AG09319 (cell line): ENCODE measurements at places on chromosomes 7 and 10.

- DNase-seq, result no peak
Observed at GRCh38 chr10:103929381-103929921, 11.5 kb upstream of the STN1 start.

DNA sequence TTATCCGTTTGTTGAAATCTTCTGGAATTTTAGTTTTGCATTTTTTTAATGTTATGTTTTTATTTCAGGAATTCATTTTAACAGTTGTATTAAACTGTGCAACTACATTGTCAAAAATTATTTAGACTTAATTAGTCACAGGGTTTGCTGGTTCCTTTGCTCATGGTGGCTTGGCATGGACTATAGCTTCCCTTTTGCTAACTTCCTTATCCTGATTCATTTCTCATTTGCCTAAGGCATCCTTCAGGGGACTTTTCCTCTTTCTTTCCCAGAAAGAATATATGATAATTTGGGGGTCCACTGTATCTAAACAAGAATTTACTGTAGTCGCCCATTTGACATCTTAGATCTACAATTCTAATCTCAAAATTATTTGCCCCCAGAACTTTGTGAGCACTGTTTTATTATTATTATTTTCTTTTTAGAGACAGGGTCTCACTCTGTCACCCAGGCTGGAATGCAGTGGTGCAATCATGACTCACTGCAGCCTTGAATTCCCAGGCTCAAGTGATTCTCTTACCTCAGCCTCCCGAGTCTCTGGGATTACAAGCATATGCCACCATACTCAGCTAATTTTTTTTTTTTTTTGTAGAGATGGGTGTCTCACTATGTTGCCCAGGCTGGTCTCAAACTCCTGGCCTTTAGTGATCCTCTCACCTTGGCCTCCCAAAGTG lies 13.9 kb downstream of the FIGNL1 start:
- DNase-seq, result no peak

- DNase-seq, result no peak
Observed at GRCh38 chr7:158541346-158542010, 46.1 kb downstream of the PTPRN2 start.

DNA sequence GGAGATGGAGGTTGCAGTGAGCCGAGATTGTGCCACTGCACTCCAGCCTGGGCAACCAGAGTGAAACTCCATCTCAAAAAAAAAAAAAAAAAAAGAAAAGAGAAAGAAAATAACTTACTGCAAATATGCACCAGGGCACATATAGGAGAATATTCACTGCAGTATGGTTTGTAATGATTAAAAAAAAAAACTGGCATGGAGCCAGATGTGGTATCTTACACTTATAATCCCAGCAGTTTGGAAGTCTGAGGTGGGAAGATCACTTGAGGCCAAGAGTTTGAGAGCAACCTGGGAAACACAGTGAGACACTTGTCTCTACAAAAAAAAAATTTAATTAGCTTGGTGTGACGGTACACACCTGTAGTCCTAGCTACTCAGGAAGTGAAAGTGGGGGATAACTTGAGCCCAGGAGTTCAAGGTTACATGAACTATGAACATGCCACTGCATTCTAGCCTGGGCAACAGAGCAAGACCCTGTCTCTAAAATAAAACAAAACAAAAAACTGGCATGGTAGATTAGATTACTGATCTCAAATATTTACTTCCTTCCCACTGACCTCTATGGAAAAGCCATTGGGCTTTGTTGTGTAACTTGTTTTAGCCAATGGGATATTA lies 85.6 kb downstream of the MICU1 start:
- DNase-seq, result no peak

- DNase-seq, result no peak
Observed at GRCh38 chr10:74491014-74491413, 335.4 kb upstream of the KAT6B start.

DNA sequence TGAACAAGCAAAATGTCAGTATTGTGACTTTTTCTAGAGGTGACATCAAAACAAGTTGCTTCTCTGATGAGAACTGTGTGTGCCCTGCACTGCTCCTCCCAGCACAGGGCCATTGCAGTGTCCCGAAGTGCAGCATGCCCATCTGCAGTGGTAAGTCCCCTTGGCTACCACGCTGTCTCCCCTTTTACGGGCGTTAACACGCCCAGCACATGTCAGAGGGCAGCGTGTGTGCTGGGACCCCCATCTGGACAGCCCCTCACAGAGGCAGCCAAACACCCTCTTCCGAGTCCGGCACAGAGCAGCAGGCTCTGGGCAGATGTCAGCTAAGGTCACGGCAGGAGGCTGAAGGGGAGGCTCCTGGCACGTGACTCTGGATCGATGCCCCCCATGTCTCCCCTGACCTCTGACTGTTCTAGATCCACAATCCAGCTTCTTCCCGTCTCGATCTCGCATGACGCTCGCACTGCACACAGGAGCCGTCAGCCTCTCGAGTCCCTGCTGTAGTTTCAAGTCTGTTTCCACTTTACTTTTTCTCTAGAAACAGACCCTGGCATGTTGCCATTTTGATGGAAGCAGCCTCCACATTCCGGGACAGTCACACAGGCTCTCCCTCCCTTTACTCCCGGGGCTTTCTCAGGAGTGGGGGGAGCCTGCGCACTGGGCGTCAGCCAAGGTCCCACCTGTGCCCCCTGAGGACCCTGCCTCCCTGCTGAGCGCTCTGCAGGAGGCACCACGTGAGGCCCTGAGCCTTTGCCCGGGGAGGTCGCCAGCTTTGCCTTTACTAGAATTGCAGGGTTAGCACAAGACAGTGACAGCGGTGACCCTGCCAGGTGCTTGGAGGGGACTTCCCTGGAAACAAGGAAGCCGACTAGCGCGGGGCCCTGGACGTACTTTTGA lies 133.8 kb downstream of the TCERG1L start:
- DNase-seq, result no peak

DNA sequence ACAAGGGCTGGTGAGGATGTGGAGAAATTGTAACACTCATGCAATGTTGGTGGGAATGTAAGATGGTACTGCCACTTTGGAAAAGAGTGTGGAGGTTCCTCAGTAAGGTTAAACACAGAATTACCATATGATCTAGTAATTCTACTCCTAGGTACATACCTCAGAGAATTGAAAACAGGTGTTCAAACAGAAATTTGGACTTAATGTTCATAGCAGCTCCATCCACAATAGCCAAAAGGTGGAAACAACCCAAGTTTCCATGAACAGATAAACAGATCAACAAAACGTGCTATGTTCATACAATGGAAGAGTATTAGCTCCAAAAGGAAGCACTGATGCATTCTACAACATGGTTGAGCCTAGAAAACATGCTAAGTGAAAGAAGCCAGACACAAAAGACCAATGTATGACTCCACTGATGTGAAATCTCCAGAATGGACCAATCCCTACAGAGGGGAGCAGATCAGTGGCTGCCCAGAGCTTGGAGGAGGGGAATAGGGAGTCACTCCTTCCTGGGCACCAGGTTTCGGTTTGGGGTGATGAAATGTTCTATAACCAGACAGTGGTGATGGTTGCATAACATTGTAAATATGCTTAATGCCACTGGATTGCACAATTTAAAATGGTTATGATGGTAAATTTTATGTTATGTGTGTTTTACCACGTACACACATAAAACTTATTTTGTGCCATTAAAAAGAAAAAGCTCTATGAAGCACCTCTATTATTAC lies 5.7 kb upstream of the WDR86 start:
- no peak for DNase-seq

DNA sequence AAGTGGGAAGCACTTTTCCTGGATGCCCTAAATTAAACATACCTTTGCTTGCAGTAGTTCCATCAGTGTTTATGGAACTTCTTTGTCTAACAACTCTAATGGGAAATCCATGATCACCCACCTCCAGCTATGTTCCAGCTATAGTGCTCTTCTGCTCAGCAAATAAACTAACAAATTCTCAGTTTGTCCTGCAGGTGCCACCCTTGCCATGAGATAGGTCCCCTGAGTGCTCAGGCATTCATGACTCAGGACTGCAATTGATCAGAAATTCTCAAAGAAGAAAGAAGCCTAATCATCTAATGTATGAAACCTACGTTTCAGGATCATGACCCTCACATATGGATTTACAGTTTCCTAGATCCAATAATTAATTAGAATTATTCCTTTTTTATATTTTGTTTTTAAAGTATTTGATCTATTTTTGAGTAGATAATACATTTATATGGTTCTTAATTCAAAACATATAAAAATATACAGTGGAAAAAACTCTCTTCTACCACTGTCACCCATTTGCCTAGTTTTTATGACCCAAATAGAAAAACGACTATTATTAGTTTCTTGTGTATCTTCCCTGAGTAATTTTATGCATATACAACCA lies 48.7 kb upstream of the DYNC1I1 start:
- DNase-seq, result peak; percentile 27

- no peak for DNase-seq
Observed at GRCh38 chr10:113713640-113713982, 33.9 kb downstream of the CASP7 start.

- DNase-seq, result no peak
Observed at GRCh38 chr7:119197877-119198527, 973.5 kb downstream of the ANKRD7 start.

DNA sequence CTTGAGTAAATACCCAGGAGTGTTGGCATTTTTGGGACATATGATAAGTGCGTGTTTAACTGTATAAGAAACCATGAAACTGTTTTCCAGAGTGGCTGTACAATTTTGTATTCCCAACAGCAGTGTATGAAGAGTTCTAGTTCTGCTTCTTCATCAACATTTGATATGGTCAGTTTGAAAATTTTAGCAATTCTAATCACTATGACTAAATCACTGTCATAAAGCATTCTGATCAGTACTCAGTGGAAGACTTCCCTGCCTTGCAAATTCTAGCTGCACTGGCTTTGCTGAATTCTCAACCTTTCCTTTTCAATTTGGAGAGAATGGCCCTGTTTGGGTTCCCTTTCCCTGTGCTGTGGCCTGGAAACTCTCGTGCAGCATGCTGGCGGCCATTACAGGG lies 18.6 kb upstream of the FAM221A start:
- no peak for DNase-seq

DNA sequence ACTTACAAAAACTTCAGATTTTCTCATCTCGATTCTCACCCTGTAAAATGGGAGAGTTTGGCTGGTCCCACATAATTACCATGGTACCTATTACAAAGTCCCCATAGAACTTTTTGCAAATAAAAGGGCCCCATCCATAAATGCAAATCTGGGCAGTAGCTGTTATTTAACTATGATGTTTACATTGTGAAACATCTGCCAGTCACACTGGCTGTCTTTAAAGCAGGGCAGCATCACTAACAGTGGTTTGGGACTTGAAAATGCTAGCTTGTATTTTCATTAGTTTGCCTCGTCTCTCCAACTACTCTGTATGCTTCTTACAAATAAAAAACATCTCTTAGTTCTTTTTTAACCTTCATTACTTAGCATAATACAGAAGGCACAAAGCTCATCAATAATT lies 240.7 kb downstream of the FZD1 start:
- no peak for DNase-seq

GRCh38 chr10:101397140-101397539 lies 43.2 kb downstream of the BTRC start:
- DNase-seq, result peak; percentile 71

DNA sequence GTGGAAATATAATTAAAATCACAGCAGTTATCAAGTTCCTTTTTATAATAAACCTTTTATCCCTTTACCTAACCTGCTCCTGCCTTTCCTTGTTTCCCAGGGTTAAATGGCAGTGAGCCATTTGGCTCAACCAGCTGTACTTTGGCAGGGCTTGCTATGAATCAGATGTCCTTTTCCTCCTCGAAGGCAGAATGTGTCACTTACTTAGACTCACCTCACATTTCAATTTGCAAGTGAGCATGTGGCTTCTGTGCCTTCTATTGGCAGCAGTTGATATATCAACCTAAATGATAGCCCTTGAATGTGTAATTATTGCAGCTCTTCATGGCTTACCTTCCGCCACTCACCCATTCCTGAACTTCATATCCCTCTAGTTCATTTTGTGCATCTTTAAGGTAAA lies 301.7 kb downstream of the CSTF2T start:
- DNase-seq, result peak; percentile 18

DNA sequence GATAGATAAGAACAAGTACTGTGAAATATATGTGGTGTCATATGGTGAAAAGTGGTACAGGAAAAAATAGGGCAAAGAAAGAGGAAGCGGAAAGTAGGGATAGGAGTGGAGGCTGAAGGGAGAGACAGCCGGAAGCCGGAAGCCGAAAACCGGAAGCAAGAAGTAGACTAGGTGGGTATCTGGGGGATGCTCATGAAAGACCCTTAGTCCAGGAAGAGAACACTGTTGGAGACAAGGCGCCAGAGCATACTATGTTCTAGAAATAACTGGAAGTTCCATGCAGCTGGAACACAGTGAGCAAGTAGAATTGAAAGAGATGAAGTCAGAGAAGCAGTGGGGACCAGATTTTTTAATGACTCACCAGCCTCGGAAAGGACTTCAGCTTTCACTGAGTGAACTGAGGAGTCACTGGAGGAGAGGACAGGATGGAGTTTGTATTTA lies 22.5 kb downstream of the ST8SIA6 start:
- no peak for DNase-seq

- no peak for DNase-seq
Observed at GRCh38 chr7:99499371-99499720, 735 bp downstream of the ZNF394 start.

GRCh38 chr7:151388007-151388297 lies 21.9 kb downstream of the WDR86 start:
- no peak for DNase-seq

GRCh38 chr10:4931587-4931986 lies 31.6 kb upstream of the AKR1C1 start:
- DNase-seq, result no peak

DNA sequence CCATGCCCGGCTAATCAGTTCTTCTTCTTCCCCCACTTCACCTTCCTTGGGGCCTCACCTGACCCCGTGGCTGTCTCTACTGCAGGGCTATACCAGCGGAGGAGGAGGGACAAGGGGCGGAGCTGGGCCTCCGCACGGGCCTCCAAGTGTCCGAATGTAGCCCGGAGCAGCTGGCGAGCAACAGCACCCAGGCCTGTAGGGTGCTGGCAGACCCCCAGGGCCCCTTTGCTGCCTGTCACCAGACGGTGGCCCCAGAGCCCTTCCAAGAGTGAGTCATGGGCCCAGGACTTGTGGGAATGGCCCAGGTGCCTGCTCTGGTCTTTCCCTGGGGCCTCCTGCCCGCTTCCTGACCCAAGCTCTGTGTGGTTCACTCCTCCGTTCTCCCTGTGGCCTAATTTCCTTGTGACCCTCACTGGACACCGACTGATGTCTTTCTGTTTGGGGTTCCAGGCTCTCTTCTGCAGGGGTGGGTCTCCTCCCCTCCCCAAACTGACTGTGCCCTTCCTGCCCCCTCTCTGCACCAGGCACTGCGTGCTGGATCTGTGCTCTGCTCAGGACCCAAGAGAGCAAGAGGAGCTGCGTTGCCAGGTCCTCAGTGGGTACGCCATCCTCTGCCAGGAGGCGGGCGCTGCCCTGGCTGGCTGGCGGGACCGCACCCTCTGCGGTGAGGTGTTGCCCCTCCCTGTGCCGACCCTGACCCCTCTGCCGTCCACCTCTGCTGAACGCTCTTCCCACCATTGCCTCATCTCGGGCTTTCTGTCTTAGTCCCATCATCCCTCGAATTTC lies 35.2 kb downstream of the EPHB4 start:
- no peak for DNase-seq

- DNase-seq, result no peak
Observed at GRCh38 chr10:77252380-77253146, 385.0 kb downstream of the KCNMA1 start.
